Left lung (tissue), 14 donors: ENCODE measurements at places on chromosomes 5 and 9.

DNA sequence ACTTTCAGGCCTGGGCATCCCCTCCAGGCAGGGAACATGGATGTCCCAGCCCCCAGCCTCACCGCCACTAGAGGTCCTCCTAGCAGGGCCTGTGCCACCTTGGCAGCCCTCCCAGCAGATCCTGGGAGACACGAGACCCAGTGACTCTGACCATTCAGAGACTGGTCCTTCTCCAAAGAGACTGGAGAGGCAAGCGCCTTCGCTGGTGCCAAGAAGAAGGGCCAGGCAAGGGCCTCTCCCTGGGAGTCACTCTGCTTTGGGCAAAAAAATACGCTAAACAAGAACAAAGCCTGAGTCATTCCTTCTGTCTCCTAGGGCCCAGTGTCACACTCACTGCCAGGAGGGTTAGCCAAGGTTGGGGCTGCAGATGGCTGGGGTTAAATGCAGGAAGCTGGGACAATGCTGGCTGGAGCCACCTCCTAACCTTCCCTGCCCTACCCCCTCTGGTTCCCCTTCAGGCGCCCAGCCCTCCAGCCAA is 35.3 kb upstream of the SMIM23 start:
- DNase-seq: no peak
- no peaks in the 10 kb centered on the region for H3K4me1 ChIP-seq
- no peak overlapping the region for H3K27ac ChIP-seq
- H3K36me3 ChIP-seq: no peaks in the 10 kb centered on the region

DNA sequence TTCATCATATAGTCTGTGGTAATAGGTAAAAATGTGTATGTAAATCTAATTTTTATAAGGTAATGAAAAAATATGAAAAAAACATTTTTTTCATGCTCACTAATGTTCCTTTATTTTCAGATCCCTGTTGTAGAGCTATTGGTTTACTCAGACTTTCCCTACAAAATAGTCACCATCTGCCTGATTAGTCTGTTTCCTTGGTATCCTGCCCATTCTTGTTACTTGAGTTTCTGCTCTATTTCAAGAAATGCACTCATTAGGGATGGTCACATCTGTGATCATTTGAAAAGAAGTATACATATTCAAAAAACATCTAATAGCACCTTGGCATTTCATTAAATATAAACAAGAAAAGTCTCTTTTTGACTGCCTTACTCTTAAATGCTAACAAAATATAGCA is 21.6 kb upstream of the RASA1 start:
- no peak overlapping the region for H3K27ac ChIP-seq
- H3K4me3 ChIP-seq: no peak overlapping the region
- no peaks in the 10 kb centered on the region for H3K27me3 ChIP-seq
- peaks cover 19% of the 10 kb centered on the region for H3K4me1 ChIP-seq

DNA sequence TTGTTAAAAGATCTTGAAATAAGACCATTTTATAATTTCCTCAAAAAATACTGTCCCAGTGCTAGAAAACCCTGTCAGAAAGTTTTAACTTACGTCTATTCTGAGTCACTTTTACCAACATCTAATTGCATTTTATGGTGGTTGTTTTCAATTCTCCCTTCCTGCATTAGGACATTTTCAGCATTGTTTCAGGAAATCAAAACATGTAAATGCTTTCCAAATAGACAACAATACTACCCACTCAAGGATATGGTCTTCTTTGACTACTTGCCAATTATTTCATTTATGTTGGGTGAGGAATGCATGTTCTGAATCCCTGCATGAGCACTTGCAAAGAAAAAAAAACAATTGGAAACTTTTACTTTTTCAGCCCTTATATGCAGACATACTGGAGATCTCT is 284.6 kb upstream of the PDE4D start:
- no peak overlapping the region for H3K27ac ChIP-seq
- H3K4me3 ChIP-seq: no peak overlapping the region
- H3K27me3 ChIP-seq: no peaks in the 10 kb centered on the region
- no peaks in the 10 kb centered on the region for H3K36me3 ChIP-seq
- no peaks in the 10 kb centered on the region for H3K4me1 ChIP-seq

DNA sequence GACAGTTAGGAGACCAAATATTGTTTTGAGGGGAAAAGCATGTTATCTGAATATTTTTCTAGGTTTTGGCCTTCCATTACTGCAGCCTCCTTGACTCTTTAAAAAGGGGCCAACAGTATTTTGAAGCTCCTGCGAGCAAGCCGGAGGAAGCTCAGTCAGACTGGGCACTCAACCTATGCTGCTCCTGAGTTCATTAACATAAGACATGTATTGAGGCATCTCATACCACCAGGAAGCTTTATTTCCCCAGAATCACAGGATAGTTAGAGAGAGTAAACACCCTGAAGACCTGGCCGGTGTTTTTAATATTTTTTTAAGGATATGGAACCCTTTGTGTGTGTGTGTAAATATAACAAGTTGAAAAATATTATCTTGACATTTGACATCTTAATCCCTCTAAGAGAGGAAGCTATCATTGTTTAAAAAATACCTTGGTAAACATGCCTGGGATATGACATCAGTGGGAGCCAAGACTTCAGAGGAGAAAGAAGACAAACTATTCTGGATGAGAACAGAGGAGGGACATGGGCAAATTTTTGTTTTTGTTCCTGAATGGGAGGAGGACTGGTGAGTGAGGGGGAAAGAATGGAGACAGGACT is 139.3 kb upstream of the SLIT3 start:
- no peaks in the 10 kb centered on the region for H3K27me3 ChIP-seq
- H3K4me1 ChIP-seq: no peaks in the 10 kb centered on the region
- no peak overlapping the region for H3K27ac ChIP-seq
- no peak overlapping the region for H3K4me3 ChIP-seq

GRCh38 chr5:92313385-92313784 is 930.3 kb upstream of the ARRDC3 start:
- no peaks in the 10 kb centered on the region for H3K4me1 ChIP-seq
- no peaks in the 10 kb centered on the region for H3K27me3 ChIP-seq
- H3K4me3 ChIP-seq: no peak overlapping the region
- no peak for DNase-seq

DNA sequence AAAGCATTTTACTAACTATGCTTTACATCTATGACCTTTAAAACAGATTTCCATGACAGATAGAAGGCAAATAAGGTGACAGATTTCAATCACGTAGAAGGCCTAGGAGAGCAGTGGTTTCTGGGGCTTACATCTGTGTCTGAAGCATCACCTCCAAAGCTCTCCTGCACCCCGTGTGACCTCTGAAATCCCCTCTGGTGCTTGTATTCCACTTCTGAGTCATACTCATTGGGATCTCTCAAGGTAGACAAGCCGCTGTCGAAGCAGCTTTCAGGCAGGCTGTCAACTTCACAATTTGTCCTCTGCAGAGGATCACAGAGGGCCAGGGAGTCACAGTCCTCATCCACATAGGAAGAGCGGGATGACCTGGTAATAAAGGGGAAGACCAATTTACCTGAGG is 62.2 kb downstream of the RASEF start:
- DNase-seq: no peak
- H3K4me3 ChIP-seq: no peak overlapping the region
- no peak overlapping the region for H3K27ac ChIP-seq
- no peaks in the 10 kb centered on the region for H3K27me3 ChIP-seq
- no peaks in the 10 kb centered on the region for H3K36me3 ChIP-seq

DNA sequence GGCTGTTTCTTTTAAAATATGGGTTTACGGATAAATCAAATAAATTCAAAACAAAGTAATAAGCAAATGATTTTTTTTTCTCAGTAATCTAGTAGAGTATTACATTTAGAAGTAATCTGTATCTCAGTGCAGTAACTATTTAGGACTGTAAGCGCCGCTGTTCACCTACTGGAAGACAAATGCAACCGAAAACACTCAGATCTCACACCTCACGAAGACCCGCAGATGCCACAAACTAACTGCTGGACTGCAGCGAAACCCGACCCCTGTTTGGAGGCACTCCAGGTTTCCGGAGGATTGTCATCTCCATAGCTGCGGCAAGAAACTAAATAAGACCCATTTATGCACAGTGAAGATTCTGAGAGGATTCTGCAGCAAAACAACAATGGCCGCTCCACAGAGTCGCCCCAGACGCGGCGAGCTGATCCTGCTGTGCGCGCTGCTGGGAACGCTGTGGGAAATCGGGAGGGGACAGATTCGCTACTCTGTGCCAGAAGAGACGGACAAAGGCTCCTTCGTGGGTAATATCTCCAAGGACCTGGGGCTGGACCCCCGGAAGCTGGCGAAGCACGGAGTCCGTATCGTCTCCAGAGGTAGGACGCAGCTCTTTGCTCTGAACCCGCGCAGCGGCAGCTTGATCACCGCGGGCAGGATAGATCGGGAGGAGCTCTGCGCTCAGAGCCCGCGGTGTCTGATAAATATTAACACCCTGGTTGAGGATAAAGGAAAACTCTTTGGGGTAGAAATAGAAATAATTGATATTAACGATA is at the start of gene PCDHGA8:
Gene PCDHGA8 (plus strand): TSS at position 205 of the 770 bp plus-strand sequence. CDS start 181 bp downstream, at position 386.
- DNase-seq: no peak
- peaks cover 5% of the 10 kb centered on the region for H3K27me3 ChIP-seq
- no peak within 1 kb of the TSS for H3K4me3 ChIP-seq
- no peak within 1 kb of the TSS for H3K27ac ChIP-seq

- no peaks in the 10 kb centered on the region for H3K36me3 ChIP-seq
- DNase-seq: no peak
- no peaks in the 10 kb centered on the region for H3K27me3 ChIP-seq
- no peak overlapping the region for H3K4me3 ChIP-seq
- H3K4me1 ChIP-seq: no peaks in the 10 kb centered on the region
Observed at GRCh38 chr5:90381213-90381929, 28.2 kb downstream of the CETN3 start.

- no peak overlapping the region for H3K4me3 ChIP-seq
- no peaks in the 10 kb centered on the region for H3K27me3 ChIP-seq
- no peaks in the 10 kb centered on the region for H3K36me3 ChIP-seq
- H3K4me1 ChIP-seq: no peaks in the 10 kb centered on the region
- no peak overlapping the region for H3K27ac ChIP-seq
Observed at GRCh38 chr9:25322142-25322541, 356.1 kb downstream of the TUSC1 start.

DNA sequence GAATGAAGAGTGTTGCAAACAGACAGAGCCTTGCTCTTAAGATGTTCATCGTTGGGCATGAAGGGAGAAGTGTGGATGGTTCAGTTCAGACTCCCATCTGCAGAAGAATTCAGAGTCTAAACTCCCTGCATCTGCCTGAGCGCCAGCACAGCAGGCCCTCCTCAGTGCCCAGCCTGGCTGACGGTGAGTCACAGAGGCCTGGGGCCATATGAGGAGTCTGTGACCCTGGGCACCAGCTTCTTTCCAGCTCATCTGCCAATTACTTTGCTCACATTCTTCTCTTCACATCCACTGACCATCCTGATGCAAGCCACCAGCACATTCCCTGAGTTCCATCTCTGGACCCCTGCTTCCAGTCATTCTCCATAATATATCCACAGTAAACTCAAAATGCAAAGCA is 401.1 kb upstream of the TRPC7 start:
- no peak overlapping the region for H3K27ac ChIP-seq
- H3K4me3 ChIP-seq: no peak overlapping the region
- H3K27me3 ChIP-seq: no peaks in the 10 kb centered on the region
- no peaks in the 10 kb centered on the region for H3K36me3 ChIP-seq
